ENCODE measurements at places on chromosomes 3 and 15.

DNA sequence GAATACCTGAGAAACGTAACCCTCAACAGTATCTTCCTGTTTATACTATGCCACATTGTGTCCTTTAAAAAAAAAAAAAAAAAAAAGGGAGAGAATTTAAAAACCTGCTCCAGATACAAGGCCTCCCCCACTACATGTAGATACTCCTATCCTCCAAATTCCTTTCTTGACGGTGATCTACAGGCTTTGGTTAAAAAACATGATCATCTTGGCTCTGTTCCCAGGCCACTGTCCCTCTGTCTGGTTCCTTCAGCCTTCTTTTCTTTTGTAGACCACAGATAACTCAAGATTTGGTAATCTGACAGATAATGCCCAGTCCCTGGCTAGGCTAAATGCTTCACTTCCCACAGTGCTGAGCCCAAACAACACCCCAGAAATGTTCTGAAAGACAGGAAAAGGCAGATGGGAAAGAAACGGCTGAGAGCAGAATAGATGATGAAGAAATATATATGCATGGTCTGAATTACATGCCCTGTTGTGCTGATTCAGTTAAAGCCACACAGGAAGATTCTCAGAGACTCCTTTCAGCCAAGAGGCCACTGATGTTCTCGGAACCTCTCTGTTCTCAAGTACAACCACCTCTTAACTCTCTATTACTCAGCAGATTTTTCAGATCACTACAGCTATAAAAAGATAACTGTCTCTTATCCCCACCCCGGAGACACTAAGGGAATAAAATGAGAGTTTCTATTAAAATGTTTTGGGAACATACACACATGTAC, 48.3 kb downstream of the NPTN start:
- DNase-seq: no peak

GRCh38 chr3:110731148-110731547, 340.5 kb upstream of the NECTIN3 start:
- no peak for DNase-seq

GRCh38 chr3:156409694-156410093, 145.2 kb downstream of the SSR3 start:
- no peak for DNase-seq

DNA sequence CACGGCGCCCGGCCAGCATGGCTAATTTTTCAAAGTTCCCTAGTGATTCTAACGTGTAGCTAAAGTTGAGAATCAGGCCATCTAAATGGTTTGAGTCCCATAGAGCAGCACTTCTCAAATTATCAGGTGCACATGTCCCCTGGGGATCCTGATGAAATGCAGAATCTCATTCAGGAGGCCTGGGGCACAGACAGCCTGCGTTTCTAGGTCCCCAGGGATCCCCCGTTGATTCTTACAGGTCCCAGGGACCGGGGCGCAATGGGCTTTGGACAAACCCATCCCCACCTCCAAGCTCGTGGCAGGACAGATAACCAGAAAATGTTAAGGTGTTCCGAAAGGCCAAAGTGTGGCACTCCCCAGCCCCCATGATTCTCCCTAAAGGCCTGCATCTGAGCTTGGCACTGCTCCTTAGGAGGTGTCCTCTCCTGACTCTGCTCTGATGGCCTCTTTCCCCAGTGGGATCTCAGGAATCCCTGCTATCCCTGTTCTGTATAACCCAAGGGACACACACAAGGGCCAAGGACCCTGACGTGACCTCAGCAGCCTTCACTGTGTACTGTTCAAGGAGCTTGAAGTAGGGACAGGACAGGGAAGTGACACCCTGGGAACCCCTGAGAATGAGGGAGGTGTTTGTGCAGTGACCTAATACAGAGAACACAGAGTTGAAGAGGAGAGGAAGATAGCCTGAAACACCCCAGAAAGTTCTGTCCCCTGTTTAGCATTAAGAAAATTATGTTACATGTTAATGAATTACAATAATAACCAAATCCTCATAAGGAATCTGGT, 8.0 kb downstream of the LRRK1 start:
- no peak for DNase-seq

DNA sequence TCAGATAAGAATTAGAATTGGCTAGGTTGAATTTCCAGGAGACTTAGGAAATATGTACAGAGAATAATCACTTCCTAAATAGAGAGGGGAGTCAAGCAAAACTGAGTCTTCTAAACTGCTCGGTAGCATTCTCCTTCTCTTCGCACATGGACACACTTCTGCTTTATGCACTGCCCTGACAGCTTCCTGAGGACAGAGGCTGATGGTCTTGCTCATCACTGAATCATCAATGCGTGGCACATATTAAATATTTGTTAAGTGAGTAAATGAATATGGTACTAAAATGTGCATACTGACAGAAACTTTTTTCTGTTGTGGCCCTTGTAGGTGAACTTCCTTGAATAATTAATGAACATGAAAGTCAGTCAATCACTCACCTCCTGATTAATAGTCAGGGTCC, 315.5 kb downstream of the FHIT start:
- DNase-seq: no peak

GRCh38 chr3:53844262-53845102, 1.7 kb downstream of the CHDH start:
- DNase-seq: no peak
